T47D (cell line): ENCODE measurements at places on chromosomes 16 and 17.

DNA sequence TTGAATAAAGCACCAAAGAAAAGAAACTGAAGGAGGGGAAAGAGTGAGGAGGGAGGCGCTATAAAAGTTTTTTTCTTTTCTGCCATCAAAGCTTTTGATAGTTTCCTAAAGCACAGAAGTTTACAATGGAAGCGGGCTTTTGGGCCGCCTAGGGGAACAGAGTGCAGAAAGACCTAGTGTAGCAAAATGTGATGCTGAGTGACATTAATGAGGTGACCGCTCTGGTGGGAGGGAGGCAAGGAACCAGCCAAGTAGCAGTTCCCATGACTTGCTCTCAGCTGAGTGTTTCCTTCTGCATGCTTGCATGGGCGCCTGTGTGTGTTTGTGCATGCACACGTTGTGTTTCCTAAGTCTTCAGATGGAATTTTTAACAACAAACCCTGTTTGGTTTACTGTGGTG lies 15.5 kb downstream of the MSI2 start:
- DNase-seq: no peak

DNA sequence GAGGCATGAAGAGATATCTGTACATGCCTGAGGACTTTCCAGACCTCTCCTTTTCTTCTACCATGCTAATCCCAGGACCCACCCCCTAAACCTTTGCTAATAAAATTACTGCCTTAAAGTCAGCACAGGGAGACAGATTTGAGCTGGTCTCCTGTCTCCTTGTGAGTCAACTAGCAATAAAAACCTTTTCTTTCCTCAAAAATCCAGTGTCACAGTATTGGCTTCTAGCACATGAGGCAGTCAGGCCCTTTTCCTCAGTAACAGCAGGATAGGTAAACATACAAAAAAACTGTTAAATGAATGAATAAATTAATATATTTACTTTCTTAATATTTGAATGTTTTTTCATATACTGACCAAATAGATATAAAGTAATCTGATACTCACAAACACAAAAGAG lies 41.3 kb downstream of the ABCA10 start:
- DNase-seq: no peak

DNA sequence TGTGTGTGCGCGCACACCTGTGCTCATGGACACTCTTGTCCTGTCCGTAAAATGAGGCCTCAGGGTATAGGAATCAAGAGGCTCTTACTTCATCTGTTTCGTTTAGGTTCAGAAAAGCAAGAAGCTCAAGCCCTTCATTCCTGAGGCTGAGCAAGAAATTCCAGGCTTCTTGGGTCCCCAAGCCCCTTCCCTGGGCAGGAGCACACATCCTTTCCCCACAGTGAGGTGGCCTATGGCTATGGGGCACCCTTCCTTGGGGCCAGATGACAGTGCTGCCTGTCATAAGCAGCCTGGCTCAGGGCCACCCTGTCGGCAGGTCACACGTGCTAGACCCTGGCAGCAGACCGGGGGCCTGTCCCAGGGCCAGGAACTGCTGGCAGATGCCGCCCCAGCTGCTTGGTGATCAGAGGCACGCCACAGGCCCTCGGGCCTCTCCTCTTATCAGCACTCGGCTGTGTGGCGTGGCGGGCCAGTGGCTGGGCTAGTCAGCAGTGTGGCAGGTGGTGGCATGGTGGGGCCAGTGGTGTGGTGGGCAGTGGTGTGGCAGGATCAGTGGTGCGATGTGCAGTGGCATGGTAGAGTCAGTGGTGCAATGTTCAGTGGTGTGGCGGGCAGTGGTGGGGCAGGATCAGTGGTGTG lies 50.2 kb downstream of the NKD1 start:
- DNase-seq: no peak

- DNase-seq: no peak
Measured at GRCh38 chr17:63714550-63715277, 14.8 kb upstream of the LIMD2 start.

DNA sequence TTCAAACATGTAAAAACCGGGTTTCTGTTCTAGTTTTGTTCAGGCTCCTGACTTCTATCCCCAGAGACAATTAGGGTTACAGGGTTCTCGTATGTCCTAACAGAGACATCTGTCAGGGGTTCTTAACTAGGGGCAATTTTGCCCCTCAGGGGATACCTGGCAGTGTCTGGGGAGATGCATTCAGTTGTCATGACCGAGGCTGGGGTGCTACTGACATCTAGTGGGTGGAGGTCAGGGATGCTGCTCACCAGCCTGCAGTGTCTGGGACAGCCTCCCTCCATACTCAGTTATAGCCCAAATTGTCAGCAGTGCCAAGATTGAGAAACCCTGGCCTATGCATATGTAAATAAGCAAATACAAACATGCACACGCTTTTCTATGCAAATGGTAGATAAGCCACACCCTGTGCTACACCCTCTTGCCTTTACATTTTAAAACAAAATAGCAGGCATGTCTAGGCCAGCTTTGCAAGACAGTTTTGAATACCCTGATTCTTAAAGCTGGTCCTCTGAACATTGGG lies 37.4 kb downstream of the CLEC16A start:
- DNase-seq: no peak

- peak; percentile 93 for DNase-seq
Measured at GRCh38 chr16:79600638-79601091, at the start of gene MAF. TSS of gene MAF (minus strand) at chr16:79600737. CDS start at chr16:79599902, 835 bp downstream.

GRCh38 chr17:47999582-47999981 lies 28.7 kb downstream of the CDK5RAP3 start:
- DNase-seq: no peak

- no peak for DNase-seq
Measured at GRCh38 chr17:69962436-69962995, 112.5 kb upstream of the KCNJ16 start.

DNA sequence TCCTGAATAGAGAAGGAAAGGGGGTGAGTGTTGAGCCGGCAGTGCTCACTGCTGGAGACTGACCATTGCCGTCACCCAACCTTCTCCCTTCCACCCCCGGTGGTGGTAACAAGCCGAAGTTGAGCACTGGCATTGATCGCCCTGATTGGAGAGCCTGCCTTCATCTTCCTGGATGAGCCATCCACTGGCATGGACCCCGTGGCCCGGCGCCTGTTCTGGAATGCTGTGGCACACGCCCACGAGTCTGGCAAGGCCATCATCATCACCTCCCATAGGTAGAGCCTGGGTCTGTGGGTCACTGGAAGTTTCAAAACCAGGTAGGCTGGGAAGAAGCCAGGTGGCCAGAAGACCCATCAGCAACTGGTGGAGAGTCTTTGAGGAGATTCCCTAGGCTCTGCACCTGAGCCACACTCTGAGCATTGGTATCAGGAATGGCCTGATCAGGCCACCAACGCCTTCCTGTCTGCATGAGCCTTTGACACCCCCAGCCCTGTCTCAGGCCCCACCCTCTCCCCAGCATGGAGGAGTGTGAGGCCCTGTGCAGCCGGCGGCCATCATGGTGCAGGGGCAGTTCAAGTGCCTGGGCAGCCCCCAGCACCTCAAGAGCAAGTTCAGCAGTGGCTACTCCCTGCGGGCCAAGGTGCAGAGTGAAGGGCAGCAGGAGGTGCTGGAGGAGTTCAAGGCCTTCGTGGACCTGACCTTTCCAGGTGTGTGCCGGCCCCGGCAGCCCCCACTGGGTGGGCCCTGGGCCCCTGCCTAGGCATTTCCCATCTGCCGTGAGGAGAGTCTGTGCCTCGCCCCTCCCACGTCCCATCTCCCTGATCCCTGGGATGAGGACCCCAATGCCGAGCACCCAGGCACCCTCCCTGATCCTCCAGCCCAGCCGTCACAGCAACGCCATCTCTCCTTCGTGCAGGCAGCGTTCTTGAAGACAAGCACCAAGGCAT lies 4.9 kb upstream of the CCNF start:
- no peak for DNase-seq

GRCh38 chr17:81428948-81429774 lies 33.9 kb downstream of the BAHCC1 start:
- peak; percentile 86 for DNase-seq

DNA sequence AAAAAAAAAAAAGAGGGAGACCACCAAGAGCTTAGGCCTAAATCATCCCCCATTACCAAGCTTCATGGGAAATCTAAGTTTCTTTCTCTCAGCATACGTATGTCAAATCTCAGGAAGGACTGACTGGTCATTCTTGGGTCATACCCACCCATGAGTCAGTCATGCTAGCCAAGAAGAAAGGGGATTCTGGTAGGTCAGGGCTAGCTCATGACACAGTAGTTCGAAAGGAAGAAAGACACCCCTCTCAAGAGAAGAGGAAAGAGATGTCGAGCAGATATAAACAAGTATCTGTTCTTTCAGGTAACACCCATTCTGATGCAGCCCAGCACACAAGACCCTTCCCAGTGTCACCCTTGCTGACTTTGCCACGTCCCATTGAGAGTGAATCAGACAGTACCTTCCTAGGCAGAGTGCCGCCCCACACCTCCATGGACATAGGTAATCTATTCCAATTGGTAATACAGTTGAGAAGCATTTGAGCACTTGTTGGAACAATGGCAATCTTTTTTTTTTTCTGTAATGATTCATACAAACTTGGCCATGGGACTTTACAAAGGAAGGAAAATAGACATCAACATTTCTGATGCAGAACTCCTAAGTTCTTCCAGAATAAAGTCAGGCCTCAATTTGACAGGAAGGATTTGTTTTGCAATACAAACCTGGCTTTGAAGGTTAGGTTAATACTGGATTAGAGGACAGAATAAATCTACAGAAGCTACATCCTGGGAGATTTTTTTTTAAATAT lies 38.2 kb downstream of the COPRS start:
- no peak for DNase-seq

- no peak for DNase-seq
Measured at GRCh38 chr17:57867126-57867525, 17.3 kb upstream of the MRPS23 start.

DNA sequence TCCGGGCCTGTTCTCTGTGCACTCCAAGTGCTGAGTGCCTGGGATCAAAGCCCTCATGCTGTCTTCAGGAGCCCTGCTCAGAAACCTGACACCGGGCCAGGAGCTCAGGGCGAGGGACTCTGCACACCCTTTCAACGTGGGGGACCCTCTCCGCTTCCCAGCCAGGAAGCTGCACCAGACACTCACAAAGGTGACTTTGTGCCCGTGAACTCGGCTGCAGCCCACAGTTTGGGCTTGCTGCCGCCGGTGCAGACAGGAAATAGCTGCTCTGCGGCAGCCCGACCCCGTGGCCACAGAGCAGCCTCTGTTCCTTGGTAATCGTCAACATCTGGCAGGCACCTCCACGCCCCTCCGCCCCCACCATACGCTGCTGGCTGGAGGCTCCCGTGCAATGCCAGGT lies 93.4 kb upstream of the METRNL start:
- DNase-seq: no peak

DNA sequence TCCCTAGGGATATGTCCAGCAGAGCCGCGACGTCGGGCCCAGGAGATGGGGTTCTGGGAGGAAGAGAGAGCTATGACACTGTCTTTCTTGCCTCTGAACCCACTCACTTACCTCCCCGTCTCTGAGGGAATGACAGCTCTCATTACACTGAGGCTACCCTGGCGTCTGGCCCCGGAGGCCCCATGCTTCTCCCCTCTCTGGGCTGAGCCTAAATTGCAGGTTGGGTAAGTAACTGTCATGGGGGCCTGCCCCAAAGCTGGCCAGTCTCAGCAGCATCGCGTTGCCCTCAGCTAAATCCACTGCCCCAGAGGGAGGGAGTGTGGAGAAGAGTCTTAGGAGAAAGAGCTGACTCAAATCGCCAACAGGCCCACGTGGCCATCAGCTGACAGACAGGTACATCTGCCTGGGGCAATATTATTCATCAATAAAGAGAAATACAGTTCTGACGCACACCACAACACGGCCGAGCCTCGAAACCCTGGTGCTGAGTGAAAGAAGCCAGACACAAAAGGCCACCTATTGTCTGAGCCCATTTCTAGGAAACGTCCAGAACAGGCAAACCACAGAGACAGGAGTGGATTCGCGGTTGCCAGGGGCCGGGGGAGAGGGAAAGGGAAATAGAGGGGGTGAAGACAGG lies 156.4 kb downstream of the C16orf95 start:
- DNase-seq: no peak

- peak; percentile 100 for DNase-seq
Measured at GRCh38 chr17:57900991-57901743, 51.3 kb upstream of the MRPS23 start.

DNA sequence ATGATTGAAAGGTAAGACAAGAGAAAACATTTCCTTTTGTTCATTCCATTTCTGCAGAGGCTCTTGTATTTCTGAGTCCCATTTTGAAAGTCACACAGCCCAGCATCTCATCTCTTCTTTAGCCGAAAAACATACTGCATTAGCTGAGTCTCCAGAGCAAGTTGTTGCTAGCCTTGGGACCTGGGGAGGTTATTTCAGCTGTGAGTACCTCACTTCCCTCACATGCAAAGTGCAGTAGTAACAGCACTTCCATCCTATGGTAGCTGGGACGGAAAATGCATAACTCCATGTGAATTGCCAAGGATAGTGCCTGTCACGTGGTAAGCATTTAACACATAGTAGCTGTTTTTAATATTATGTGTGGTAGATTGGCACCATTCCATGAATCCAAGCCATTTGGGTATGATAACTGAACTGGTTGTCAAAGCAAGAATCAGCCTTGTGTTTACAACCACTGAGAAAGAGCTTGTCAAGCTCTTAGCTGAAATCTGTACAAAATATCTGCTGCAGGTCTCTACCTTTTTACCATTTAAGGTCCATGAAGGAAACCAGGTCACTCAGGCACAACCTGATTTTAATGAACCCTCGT lies 345.7 kb downstream of the CDH13 start:
- no peak for DNase-seq

DNA sequence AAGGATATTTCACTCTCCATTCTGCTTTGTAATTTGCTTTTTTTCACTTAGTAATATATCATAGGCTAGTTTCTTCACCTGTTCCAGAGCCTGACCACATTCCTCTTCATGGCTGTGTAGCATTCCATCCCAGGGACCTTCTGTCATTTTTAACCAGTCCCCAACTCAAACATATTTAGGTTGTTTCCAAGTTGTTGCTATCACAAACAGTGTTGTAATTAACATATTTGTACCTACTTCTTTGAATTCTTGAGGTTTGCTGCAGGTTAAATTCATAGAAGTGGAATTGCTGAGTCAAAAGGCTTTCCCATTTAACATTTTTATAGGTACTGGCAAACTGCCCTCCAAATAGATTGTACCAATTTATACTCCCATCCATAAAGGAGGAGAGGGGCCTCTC lies 65.1 kb upstream of the MED9 start:
- DNase-seq: no peak

DNA sequence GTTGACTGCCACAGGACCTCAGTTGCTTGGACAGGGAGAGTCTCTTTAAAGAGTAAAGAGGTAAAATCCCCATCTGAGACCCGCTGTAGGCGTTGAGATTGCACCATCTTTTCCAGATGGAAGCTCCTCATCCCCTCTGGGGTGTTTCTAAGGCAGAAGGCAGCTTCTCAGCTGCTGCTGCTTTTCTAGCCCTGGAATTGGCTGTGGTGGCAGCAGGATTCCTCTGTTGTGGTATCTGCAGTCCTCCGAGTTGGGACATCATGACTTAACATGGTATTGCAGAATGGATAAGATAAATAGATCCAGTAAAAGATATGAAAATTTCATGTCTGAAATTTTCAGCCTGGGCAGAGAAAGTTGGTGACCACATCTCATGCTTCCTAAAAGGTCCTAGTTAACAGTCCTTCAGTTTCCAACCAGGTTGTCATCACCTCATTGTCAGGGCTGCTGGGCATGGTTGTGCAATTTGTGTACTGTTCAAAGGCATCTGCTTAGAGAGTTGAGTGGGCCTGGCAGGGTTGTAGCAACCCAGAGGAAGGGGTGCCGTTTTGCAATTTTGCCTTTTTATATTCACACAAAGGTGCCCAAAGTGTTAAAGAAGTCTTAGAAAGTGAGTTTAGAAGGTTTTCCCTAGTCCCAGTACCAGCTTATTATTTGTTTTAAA lies 150.4 kb downstream of the SPECC1 start:
- no peak for DNase-seq

- peak; percentile 87 for DNase-seq
Measured at GRCh38 chr16:3123986-3124886, 10.6 kb upstream of the ZNF213 start.

- no peak for DNase-seq
Measured at GRCh38 chr17:63735691-63736090, 5.9 kb downstream of the STRADA start.
